Stimulated activated CD8-positive, alpha-beta memory T cell treated with anti-CD3 and anti-CD28 coated beads, Interleukin-15, amount 100 ng/mL, for 48 hours (primary cell): ENCODE measurements at places on chromosomes 6 and 20.
A peak's percentile ranks its signal among the peaks of the same experiment; 100 is the strongest.

- DNase-seq, result no peak
These were observed 245.8 kb downstream of the PKHD1 start for GRCh38 chr6:51841626-51842025.

DNA sequence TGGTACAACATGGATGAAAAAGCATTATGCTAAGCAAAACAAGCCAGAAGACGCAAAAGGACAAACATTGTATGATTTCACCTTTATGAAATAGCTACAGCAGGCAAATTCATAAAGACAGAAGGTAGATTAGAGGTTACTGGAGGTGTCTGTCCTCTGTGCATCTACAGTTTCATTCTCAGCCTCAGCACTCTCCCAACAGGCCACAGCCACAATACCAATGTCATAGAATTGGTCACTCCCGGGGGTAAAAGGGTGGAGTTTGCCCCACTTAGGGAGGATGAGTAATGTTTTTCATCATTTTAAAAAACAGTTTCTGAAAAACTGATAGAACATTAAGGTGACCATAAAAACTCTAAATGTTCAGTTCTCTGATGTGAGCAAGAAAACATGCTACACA lies 17.2 kb upstream of the TMX4 start:
- DNase-seq, result no peak

GRCh38 chr6:140909625-140910024 lies 1223.1 kb upstream of the GJE1 start:
- DNase-seq, result no peak

- no peak for DNase-seq
These were observed 29.8 kb downstream of the AFDN start for GRCh38 chr6:167856474-167856873.

DNA sequence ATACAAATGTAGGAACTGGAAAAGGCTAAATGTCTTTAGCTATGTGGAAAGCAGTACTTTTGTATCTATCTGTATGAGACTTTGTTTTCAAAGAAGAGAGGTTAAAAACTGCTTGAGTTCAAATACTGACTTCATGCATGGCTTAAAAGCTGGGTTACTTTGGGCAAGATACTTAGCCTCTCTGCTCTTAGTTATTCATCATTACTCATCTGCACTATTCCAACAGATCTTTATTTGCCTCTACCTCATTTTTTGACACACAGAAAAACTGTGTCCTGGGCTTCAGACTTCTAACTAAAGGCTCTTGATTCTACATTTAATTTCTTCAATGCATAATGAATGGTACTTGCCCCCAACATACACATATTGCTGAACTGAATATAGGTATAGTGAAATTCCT lies 114.8 kb downstream of the DST start:
- DNase-seq, result no peak

GRCh38 chr6:68445926-68446325 lies 189.2 kb upstream of the ADGRB3 start:
- no peak for DNase-seq

GRCh38 chr6:16677458-16677857 lies 83.8 kb downstream of the ATXN1 start:
- DNase-seq, result no peak

GRCh38 chr6:37897321-37897720 lies 77.8 kb downstream of the ZFAND3 start:
- DNase-seq, result no peak

DNA sequence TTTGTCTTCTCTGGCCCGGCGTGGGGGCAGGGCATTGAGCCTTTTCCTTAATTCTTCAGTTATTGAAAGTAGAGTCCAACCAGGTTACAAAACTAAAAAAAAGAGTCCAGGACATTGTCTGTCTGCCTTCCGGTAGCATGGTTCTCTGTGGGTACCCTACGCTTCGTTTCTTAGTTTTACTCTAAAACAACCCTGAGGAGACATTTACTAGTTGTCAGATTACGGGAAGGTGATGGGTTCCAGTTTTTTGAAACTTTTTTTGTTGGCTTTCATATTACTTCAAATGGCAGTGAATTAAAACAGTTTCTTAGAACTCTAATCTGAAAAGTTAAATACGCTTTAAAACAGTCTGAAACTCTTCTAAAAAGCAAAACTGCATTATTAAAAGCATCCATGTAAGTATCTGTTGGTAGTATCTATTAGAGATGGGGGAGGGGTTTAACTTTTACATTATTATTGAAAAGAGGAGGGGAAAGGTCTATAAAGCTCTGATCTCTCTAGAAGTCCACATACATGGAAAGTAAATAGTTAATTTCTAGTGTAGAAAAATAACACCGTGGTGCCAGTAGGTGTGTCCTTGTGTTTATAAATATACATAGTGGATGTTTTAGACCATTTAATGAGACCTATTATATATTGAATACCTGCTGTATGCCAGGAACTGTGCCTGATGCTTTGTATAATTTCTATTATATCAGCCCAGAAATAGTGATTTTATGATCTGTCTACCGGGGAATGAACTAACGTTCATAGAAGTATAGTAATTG lies 2.2 kb downstream of the BICRAL start:
- no peak for DNase-seq

DNA sequence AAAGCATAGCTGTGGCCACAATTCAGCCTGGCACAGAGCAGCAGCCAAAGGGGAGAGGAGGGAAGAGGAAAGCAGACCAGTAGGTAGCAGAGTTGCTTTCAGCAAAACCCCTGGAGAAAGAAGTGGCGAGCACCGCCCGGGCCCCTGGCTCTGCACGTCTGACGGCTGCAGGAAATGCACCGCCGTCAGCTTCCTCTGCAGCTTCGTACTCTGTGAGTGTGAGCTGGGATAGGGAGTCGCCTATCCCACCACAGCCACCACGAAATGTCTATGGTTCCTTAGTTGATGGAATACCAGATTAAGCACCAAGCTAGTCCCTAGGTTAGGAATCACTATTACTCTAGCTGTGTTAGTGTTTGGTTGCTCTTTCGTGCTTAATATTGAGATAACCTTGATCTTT lies 79.9 kb upstream of the NAA20 start:
- DNase-seq, result no peak

GRCh38 chr6:137155830-137156229 lies 17.6 kb downstream of the IL22RA2 start:
- DNase-seq, result peak; percentile 19

DNA sequence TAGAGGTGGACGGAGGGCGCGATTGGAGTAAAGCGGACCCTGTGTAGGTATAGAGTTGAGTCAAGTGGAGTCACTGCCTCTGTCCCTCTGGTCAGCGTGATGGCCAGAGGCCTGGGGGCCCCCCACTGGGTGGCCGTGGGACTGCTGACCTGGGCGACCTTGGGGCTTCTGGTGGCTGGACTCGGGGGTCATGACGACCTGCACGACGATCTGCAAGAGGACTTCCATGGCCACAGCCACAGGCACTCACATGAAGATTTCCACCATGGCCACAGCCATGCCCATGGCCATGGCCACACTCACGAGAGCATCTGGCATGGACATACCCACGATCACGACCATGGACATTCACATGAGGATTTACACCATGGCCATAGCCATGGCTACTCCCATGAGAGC lies 479 bp downstream of the SLC39A7 start:
- DNase-seq, result no peak

DNA sequence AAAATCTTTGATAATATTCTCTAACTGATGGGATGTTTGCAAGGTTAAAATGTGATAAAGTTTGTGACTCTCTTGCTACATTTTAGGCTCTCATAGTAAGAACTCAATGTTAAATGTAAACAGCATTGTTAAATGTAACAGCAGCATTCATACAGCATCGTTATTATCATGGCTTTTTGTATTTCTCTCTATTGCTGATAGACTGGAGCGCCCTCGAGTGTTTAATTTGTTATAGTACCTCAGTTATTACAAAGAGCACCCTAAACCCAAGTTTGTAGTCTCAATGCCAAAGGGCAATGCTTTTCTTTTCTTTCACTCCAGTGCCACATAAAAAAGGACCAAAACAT lies 14.9 kb upstream of the TTPAL start:
- no peak for DNase-seq

GRCh38 chr6:30834646-30835045 lies 49.7 kb upstream of the DDR1 start:
- DNase-seq, result no peak

- DNase-seq, result no peak
These were observed 31.6 kb upstream of the PRL start for GRCh38 chr6:22328474-22328873.

DNA sequence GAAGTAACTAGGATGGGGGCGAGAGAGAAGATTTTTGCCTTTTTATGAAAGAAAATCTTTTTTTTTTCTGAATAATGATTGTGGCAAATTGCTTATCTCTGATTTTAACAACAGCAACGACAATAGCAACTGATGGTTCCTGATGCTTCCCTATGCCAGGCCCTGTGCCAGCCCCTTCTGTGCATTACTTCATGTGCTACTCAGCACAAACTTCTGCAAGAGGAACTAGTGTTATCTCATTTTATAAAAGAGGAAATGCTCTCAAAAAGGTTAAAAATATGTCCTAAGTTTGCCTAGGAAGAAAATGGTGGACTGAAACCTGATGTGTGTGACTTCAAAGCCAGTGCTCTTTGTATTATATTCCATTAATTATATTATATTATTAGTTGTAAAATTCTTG lies 74.0 kb upstream of the RALGAPA2 start:
- DNase-seq, result no peak

GRCh38 chr6:84193114-84193708 lies 34.2 kb downstream of the CEP162 start:
- no peak for DNase-seq

GRCh38 chr6:46134216-46134615 lies 4.4 kb downstream of the ENPP4 start:
- no peak for DNase-seq

GRCh38 chr20:54229566-54230160 lies 21.8 kb downstream of the PFDN4 start:
- DNase-seq, result no peak

- no peak for DNase-seq
These were observed 228.5 kb downstream of the PHF3 start for GRCh38 chr6:63864061-63864460.

- no peak for DNase-seq
These were observed 383.7 kb upstream of the IRAK1BP1 start for GRCh38 chr6:78483553-78484197.

- no peak for DNase-seq
These were observed 479.8 kb downstream of the NKAIN2 start for GRCh38 chr6:124283486-124283885.

DNA sequence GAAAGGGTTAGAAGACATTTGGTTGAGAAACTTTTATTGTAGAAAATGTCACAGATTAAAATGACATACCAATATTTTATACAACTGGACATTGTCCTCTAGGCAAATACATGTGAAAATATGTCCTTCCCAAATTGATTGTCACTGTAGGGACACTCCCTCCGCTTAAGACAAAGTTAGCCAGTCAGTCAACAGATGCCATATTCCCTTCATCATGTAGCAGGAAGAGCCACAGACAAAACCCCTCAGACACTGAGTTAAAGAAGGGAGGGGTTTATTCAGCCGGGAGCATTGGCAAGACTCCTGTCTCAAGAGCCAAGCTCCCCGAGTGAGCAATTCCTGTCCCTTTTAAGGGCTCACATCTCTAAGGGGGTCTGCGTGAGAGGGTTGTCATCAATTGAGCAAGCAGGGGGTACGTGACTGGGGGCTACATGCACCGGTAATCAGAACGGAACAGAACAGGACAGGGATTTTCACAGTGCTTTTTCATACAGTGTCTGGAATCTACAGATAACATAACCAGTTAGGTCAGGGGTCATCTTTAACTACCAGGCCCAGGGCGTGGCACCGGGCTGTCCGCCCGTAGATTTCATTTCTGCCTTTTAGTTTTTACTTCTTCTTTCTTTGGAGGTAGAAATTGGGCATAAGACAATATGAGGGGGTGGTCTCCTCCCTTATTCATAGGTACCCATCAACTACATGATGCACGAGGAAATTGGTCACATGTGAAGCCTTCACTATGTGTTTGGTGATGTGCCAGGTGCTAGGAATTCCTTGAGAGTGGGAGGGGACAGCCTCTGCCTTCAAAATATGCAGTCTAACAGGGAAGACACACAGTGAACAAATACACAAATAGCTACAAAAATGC lies 155.7 kb upstream of the CDYL start:
- DNase-seq, result no peak

DNA sequence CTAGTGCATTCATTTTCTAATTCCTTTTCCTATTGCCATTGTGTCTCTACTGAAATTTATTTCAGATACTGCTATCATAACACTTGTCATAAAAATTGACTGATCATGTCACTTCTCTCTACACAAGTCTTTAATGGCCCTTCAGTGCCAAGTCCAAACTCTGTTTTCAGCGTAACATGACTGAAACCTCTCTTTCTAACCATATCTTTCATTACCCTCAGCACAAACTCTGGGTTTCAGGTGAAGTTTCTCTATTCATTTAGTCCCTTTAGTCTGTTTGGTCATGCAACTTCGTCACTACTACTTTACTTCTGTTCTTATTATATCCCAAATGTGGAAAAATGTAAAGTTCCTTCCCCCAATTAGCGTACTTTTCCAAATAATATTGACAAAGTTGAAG lies 234.9 kb downstream of the OGFRL1 start:
- no peak for DNase-seq

DNA sequence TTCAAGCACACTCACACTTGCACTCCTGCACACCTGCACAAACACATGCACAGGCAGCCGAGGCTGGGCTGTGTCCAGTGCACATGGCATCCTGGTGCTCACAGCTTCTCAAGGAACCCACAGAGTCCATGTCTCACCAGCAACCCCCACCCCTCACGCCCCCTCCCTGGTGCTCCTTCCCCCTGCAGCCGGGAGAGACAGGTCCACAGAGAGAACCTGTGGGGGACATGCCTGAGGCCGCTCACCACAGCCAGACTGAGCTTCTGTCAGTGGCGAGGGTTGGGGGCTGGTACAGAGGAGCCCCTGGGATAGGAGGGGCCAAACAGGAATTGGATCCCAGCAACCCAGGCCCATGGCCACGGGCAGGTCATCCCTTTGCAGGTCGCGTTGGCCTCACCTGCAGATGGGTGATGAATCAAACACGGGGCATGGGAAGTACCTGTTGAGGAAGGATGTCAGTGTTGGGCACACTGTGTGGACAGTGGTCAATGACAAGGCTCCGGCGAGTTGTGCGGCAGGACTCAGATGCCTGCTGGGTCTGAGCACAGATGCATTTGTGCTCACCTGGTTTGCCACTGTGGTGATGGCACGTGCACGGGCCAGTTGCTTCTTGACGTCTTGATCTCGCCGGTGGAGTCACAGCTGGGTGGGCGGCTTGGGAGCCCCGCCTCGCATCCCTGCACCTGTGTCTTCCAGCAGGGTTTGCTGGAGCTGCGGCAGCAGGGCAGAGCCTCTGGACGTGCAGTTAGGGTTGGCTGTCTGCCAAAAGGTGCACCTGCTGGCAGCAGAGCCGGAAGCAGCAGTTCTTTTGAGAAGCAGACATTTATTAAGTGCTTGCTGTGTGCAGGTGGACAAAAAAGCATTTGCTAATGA lies 113.0 kb downstream of the ERMARD start:
- DNase-seq, result no peak

GRCh38 chr20:41329435-41330342 lies 10.9 kb upstream of the LPIN3 start:
- DNase-seq, result peak; percentile 60

DNA sequence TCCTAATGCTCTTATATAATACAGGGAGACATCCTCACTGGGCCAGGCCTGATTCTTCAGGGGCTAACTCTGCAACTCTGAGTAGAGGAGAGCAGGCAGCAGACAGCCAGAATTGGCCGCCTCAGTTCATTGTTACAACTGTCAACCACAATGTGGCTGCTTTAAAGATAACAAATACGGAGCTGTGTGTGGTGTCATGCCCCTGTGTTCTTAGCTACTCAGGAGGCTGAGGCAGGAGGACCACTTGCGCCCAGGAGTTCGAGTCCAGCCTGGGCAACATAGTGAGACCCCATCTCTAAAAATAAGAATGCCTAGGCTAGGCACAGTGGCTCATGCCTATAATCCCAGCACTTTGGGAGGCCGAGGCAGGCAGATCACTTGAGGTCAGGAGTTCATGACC lies 34.3 kb downstream of the CEP250 start:
- DNase-seq, result no peak

- DNase-seq, result no peak
These were observed 41.1 kb downstream of the ZBTB46 start for GRCh38 chr20:63789836-63790571.
